ENCODE measurements at places on chromosomes 1 and 21. TPM values are rescaled to one million over a fixed set of nuclear protein-coding genes. Genes with fewer than 3 reads are reported as not detected.

PADI6 gene
- total RNA-seq, result not detected

OR2L13 gene
- not detected for total RNA-seq

LAX1 gene
- total RNA-seq, result under 0.01 TPM

NLRP3 gene
- not detected for total RNA-seq

FAM177B gene
- not detected for total RNA-seq

CRYBG2 gene
- total RNA-seq, result 55.7 TPM

MMP23B gene
- 1.1 TPM for total RNA-seq

CD1D gene
- 1.00 TPM for total RNA-seq

RPTN gene
- 1.7 TPM for total RNA-seq

Data from nasal cavity respiratory epithelium epithelial cell of viscerocranial mucosa (primary cell).